ENCODE measurements at places on chromosomes 7 and 10.

- no peak for DNase-seq
Measured at GRCh38 chr10:133013463-133013862, 71.1 kb upstream of the CFAP46 start.

DNA sequence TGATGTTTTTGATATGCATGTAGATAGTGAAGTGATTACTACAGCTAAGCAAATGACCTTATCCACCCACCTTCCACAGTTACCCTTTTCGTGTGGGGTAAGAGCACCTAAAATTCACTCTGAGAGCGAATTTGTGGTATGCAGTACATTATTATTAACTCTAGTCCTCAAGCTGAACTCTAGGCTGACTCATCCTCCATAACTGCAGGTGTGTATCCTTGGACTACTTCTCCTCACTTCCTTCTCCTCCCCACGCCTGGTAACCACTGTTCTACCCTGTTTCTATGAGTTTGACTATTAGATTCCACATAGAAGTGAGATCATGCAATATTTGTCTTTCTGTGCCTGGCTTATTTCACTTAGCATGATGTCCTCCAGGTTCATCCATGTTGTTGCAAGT lies 484.6 kb downstream of the GATA3 start:
- no peak for DNase-seq

- DNase-seq: peak; percentile 51
Measured at GRCh38 chr7:156473476-156474240, 166.9 kb upstream of the RNF32 start.

DNA sequence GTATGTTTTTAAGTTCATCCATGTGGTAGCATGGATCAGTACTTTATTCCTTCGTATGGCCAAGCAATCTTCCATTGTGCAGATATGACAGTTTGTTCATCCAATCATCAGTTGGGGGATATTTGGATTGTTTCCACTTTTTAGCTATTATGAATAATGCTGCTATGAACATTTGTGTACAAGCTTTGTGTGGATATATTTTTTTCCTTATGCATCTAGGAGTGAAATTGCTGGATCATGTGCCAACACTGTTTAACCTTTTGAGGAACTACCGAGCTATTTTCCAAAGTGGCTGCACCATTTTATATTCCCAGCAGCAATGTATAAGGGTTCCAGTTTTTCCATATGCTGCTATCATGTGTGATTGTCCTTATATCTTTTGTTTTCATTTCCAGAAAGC lies 140.1 kb downstream of the HIBADH start:
- DNase-seq: no peak

DNA sequence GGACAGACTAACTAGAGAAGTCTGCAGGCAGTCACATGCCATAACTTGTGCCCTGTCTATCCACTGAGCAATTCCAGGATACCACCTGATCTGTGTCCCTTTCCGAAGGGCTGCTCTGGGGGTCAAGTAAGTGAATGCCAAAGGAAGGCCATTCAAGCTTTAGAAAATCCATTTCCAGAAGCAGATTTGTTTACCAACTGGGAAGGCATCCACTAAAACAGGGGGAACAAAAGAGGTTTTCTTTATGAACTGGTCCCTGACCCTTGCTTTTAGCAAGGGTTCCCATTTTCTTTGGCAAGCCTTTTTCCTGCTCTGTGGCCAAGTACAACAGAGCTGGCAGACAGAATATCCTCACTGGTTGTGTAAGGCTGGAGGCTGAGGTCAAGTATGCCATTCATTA lies 36.5 kb downstream of the ITPRID1 start:
- peak; percentile 1 for DNase-seq

- peak; percentile 30 for DNase-seq
Measured at GRCh38 chr10:87864496-87865059, 1.2 kb downstream of the PTEN start.

DNA sequence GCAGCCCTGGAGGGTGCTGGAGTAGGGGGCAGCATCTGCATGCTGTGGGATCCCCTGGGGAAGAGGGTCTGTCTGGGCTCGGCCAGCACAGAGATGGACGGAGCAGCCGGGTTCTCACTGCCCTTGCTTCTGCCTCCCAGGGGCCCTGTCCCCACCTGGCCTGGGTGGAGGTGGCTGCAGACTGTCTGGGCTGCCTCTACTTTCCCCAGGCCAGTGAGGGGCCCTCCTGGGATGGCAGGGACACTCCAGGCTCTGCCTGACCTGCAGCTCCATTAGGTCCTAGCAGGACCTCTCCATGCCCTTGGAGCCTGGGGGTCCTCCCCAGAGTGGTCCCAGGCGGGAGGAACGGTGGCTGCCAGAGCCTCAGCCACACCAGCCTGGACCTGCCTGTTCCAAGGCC lies 63.7 kb downstream of the PWWP2B start:
- DNase-seq: no peak

DNA sequence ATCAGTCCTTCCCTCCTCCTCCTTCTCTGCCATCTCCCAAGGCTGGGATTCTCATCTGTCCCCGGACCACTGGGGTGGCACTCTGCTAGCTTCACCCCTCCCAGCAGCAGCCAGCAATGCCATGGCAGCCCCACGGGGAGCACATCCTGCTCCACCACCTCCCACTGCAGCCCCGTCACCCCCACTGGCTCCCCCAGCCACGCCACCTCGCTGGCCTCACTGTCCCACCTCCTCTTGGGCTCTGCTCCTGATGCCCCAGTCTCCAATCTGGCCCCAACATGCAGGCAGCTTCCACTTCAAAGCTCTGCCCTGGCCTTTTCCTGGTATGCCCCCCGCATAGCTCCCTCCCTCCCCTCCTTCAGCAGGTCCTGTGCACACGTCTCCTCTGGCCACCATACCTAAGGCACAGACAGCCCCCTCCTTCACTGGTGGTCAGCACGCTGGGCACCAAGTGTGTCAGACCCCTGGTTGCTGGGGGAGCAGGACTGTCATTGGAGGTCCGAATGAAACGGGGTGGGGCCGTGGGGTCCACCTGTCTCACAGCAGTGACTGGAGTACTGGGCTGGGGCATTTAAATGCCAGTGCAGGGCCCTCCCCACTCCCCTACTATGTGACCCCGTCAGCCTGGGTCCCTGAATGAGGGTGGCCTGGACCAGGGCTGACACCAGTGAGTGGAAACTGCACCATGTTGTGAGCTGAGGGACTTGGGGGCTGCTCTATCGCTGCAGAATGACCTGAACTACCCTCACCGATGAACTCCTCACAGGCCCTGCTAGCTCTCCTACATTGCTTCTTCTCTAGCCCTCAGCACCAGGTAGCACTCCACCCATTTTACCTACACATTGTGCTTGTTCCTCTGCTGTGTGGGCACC lies 38.7 kb downstream of the RASGEF1A start:
- DNase-seq: no peak

DNA sequence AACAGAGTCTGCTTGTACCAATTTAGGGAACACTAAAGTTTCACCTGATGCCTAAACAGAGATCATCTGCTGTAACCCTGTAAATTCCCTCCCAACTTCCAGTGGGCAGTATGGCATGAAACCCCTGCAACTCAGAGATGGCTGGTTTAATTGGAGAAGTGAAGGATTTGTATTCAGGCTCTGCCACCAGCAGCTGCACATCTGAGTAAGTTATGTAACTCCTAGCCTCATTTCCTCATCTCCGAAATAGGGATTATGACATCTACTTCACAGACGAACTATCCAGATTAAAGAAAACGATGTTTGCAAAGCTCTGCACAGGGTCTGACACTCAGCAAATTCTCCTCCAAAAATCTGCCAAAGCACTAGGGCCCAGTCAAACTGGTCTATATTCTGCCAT lies 493.0 kb downstream of the KCNMA1 start:
- no peak for DNase-seq

- DNase-seq: no peak
Measured at GRCh38 chr7:2043316-2044039, 189.3 kb downstream of the MAD1L1 start.

DNA sequence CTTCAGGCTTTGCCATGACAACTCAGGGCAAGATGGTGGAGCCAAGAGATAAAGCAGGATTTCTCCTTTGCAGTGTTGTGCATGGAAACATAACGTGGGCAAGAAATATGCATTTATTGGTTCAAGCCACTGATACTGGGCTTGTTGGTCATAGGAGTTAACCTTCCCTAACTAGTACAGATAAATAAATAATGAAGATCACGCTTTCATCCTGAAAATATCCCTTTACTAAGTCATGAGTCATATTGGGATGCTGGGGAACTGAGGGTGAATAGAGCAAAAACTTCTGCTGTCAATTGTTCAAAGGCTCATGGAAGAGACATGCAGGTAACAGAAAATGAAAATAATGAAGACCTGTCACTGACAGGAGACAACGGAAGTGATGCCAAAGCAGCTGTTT lies 55.5 kb downstream of the TES start:
- no peak for DNase-seq

DNA sequence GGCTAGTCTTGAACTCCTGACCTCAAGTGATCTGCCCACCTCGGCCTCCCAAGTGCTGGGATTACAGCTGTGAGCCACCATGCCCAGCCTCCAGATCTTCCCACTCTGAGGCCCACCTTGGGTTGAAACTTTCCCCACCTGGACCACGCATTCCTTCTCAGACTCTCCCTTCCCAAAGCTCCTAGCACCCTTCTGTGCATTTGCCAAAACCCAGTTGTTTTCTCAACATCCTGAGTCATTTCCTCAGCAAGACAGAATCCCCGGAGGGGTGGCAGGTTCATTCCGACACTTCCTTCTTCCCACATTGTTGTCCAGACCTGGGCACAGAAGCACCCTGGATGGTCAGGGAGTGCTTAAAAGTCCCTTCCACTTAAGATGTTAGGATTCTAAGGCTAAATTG lies 28.9 kb downstream of the BAG3 start:
- DNase-seq: peak; percentile 73

GRCh38 chr7:31692451-31692850 lies 5.4 kb downstream of the PPP1R17 start:
- no peak for DNase-seq

GRCh38 chr10:132310701-132311337 lies 3.1 kb upstream of the STK32C start:
- no peak for DNase-seq

DNA sequence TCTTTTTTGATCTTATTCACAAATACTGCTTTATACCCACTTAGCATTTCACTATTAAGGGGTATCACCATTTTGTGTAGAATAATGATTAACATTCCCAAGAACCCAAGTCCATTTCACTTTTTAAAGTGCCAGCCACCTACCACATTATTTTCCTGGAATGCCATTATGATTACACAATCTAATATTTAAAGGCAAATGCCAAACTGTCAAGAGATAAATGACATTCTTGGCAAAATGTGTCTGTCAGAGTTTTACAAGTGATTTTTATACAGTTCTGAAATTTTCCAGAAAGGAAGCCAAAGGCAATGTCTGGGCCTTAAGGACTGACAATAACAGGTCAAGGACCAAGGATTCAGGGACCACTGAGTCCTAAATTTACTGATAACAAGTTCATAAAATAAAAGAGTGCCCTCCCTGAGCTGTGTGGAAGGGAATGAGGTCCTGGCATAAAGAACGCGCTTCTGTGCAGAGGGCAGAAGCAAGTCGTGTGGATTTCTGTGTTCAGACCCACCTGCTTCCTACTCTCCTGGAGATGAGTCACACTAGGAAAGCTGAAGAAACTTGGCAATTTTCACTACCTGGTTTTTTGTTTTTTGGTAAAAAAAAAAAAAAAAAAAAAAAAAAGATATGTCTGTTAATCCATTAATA lies 66.5 kb downstream of the UBE2H start:
- DNase-seq: no peak

GRCh38 chr7:105648561-105649401 lies 67.5 kb upstream of the EFCAB10 start:
- no peak for DNase-seq

DNA sequence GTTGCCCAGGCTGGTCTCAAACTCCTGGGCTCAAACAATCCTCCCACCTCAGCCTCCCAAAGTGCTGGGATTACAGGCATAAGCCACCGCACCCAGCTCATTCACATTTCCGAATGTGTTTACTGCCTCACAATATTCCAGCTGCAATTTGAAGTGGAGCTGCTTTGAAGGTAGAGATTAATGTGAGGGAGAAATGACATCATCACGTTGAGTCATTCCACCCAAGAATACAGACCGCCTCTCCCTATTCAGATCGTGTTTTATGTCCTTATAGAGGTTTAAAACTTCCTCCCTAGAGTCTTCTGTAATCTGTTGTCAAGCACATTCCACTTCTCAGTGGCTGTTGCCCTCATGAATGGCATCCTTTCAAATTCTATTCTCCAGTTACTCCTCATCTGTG lies 100.4 kb upstream of the PDGFA start:
- DNase-seq: peak; percentile 87

DNA sequence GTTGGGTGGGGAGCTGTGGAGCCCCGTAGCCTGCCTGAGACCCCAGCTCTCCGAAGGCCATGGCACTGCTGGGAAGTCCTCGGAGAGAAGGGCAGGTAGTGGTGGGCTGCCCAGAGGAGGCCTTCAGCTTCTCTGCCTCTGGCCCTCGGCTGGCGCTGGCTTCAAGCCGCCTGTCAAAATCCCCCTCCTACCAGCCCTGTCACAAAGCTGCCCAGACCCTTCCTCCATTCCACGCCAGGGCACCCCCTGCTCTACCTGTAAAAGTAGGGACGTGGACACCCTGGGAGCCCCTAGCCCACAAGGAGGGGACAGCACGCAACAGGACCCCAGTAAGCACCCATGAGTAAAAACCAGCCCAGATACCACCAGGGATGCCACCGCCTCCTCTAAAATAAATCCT lies 31.6 kb downstream of the MAD1L1 start:
- no peak for DNase-seq

GRCh38 chr10:58372607-58373441 lies 12.4 kb upstream of the TFAM start:
- no peak for DNase-seq

DNA sequence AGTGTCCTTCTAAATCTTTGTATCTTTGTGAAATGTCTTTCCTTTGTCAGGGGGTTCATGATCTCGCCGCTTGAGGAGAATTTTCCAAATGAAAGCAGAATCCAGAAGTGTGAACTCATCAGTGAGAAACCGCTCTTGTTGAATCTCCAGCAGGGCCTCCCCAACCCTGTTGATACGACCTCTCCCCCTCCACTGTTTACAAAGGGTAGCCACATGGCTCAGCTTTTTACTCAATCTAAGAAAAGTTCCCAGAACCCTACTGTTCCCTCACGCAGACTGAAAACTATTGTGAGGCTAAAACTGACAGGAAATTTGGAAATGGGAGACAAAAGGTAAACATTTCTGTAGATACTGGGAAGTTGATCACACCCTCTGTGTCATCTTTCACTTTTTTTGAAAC lies 73.9 kb downstream of the SEMA3C start:
- DNase-seq: peak; percentile 90

GRCh38 chr10:48776528-48776927 lies 91.9 kb downstream of the WDFY4 start:
- no peak for DNase-seq

GRCh38 chr10:71409516-71410104 lies 12.9 kb downstream of the CDH23 start:
- DNase-seq: no peak

DNA sequence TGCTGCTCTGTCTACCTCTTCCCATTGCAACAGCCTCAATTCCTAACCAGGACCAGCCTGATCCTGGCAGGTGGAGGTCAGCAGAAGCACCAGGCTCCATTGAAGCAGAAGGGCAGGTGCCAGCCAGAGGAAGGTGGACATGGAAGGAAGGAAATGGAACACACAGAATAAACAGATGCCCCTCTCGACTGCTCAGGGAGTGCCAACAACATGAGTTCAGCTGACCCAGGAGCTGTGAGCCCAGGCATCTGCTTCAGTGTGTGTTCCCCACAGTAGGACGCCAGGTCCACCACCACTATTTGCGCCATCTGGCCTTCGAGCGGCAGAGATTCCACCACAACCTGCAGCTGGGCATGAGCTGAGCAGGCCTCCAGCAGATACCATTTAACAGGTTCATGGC lies 56.7 kb downstream of the GPAM start:
- DNase-seq: no peak

- DNase-seq: no peak
Measured at GRCh38 chr7:139635526-139636302, 112.2 kb downstream of the CLEC2L start.

All from astrocyte of the spinal cord (primary cell).